ENCODE measurements at places on chromosomes 11 and 22. TPM values are rescaled to one million over a fixed set of nuclear protein-coding genes. Genes with fewer than 3 reads are reported as not detected.

- DNase-seq: peak; percentile 35
Measured at GRCh38 chr11:117717485-117718314, 79.3 kb downstream of the DSCAML1 start.

- no peak for DNase-seq
Measured at GRCh38 chr11:75938543-75938942, 123.5 kb downstream of the UVRAG start.

The INS gene
- not detected for total RNA-seq

The MMP13 gene
- not detected for total RNA-seq

GRCh38 chr11:99020352-99021225 lies at the start of gene CNTN5:
Gene CNTN5 (plus strand): TSS chr11:99020949.
- peak; percentile 85 for DNase-seq

The HPX gene
- total RNA-seq: 0.56 TPM

GRCh38 chr11:38990139-38990538 lies 2392.1 kb upstream of the RAG2 start:
- DNase-seq: no peak

- no peak for DNase-seq
Measured at GRCh38 chr11:101509922-101510321, 73.9 kb downstream of the TRPC6 start.

- peak; percentile 41 for DNase-seq
Measured at GRCh38 chr22:42462016-42462415, 29.8 kb upstream of the NFAM1 start.

The RIMBP3B gene
- total RNA-seq: not detected

The TECTA gene
- 0.84 TPM for total RNA-seq

The NXPE1 gene
- total RNA-seq: not detected

DNA sequence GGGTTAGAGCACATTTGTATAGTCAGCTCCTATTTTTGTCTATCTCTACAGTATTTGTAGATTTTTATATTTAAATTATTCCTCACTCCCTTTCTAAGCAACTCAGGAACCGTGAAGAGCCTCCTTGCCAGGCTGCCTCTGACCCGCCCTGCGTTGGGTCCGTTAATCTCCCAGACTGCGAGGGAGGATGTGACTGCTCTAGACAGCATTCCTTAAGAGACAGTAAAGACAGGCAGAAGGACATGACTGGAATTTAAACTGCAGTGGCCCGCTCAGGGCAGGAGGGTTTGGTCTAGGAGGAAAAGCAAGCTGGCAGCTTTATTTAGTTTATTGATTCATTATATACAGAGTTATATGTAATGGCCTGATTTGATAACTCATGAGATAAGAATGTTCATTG lies 413.7 kb downstream of the TMEM135 start:
- peak; percentile 28 for DNase-seq

The HOATZ gene
- total RNA-seq: not detected

- DNase-seq: no peak
Measured at GRCh38 chr11:130145975-130146776, 13.4 kb upstream of the ST14 start.

DNA sequence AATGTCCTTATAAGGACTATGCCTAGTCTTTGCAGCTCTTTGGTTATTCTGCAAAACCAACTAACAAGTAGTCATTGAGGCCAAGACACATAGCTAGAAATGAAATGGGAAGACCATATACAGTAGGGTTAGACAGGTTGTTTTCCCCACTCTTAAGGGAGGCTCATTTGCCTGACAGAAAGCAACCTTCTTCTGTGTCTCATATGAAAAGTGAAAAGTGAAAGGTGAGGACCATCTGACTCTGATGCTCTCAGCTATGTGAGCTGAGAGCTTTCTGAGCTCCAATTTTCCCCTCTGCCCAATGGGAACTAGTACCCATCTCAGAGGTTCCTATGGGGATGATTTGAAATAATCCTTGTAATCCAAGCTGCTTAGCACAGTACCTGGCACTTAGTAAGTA lies 142.0 kb upstream of the BDNF start:
- DNase-seq: no peak
